ENCODE measurements at places on chromosomes 6 and 20.
A peak's percentile ranks its signal among the peaks of the same experiment; 100 is the strongest.

GRCh38 chr20:10762216-10762615 lies 88.4 kb upstream of the JAG1 start:
- no peak for DNase-seq

GRCh38 chr6:53031281-53031680 lies 33.9 kb upstream of the FBXO9 start:
- no peak for DNase-seq

DNA sequence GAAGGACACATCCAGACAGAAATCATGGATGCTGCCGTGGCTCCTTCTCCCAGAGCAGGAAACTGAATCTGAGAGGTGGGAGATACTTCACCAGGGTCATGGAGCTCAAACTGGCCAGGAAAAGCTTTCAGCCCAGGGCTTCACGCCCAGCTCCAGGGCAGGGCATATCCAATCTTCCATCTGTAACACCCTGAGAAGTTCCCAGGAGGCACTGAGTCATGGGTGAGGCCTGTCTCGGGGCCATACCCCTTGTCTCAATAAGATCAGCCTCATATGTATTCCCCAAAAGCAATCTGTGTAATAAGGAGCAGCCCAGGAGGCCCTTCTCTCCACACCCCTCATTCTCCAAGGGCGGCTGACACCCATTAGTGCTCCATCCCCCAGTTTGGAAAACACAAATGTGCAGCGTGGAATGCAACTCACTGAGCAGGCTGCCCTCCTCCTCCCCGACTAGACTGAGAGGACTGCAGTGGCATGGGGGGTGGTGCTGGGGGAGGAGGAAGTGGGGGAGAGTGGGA lies 439.3 kb upstream of the SULF2 start:
- no peak for DNase-seq

DNA sequence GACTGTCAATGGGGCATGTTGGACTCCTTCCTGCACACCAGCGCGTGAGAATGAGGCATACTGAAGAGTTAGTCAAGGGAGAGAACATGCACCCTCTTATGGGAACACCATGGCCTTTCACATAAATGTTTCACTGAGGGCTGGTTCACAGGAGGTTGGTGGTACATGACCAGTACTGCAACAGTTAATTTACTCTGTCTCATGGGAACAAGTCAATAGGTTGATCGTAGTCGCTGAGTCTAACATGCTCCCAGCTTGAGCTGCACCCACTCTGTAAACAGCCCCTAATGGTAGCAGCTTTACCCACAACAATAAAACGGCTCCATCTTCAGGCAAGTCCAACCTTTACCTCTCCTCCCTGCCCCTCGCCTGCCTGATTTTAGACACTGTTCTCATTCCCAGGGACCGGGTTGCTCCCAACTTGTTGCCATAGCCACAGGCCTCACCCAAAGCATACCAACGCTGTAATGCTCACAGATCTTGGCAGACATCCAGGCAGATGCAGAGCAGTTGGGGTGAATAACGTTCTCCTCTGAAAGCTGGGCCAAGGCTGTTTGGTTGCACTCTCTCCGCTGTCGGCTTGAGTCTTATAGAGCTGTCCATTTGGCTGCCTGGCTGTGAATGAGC lies 111.3 kb downstream of the LY86 start:
- DNase-seq: no peak

GRCh38 chr20:50052550-50053361 lies 60.2 kb downstream of the UBE2V1 start:
- DNase-seq: no peak

DNA sequence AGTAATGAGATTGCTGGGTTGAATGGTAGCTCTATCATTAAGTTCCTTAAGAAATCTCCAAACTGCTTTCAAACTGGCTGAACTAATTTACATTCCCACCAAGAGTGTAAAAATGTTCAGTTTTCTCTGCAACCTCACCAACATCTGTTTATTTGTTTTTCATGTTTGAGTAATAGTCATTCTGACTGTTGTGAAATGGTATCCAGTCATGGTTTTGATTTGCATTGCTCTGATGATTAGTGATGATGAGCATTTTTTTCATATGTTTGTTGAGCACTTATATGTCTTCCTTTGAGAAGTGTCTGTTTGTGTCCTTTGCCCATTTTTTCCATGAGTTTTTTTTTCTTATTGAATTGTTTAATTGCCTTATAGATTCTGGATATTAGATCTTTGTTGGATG lies 24.9 kb downstream of the DEFB125 start:
- DNase-seq: no peak

- DNase-seq: no peak
Measured at GRCh38 chr6:113496166-113496565, 361.0 kb upstream of the MARCKS start.

GRCh38 chr6:44158770-44159228 lies at the start of gene CAPN11:
Gene CAPN11, plus strand, starts transcription at chr6:44158820. Its CDS starts 29 bp downstream, at chr6:44158849.
- DNase-seq: no peak

GRCh38 chr6:158911746-158912480 lies 88.1 kb downstream of the RSPH3 start:
- no peak for DNase-seq

DNA sequence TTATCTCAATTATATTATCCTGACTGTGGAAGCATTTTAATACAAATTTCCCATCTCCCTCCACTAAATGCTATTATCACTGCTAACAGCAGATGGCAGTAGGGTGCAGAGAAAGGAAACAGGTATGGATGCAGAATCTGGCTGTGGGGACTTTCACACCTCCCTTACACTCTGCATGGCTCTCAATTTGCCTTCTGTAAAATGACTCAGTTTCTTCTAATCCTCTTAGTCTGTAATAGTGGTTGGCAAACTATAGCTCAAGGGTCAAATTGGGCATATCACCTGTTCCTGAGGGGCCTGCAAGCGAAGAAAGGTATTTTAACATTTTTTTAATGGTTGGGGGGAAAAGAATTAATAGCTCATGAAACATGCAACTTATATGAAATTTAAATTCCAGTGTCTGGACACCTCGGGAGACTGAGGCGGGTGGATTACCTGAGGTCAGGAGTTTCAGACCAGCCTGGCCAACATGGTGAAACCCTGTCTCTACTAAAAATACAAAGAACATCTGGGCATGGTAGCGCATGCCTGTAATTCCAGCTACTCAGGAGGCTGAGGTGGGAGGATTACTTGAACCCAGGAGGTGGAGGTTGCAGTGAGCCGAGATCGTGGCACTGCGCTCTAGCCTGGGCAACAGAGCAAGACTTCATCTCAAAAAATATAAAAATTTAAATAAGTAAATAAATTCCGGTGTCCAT lies 83.5 kb downstream of the ZMYND8 start:
- DNase-seq: no peak

DNA sequence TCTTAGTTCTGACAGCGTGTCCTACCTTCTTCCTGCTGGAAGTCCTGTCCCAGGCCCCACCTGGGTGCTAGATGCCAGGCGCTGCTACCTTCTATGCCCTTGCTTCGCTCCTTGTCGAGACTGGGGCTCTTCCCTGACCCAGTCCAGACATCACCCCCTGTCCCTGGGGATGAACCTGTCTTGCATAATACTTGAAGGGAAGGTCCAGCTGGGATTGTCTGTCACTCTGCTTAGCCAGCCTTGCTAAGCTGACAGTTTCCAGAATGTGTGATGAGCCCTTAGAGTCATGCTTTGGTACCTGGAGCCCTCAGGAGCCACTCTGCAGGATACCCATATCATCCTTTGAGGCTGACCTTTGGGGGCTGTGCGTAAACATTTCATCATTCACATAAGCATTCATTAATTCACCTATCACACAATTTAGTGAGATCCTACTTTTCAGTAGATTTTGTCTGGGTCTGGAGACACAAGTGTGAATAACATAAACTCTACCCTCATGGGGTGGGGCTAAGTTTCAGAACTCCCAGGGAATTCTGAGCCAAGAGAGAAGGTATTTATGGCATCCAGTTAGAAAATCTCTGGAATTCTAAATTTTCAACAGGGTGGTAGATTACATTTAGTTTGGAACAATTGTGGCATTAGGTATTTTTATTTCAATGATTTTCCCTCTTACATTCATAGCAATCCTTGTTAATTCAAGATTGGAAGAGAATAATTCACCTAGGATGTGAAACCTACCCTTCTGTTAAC lies 151.1 kb upstream of the HDAC2 start:
- DNase-seq: no peak

DNA sequence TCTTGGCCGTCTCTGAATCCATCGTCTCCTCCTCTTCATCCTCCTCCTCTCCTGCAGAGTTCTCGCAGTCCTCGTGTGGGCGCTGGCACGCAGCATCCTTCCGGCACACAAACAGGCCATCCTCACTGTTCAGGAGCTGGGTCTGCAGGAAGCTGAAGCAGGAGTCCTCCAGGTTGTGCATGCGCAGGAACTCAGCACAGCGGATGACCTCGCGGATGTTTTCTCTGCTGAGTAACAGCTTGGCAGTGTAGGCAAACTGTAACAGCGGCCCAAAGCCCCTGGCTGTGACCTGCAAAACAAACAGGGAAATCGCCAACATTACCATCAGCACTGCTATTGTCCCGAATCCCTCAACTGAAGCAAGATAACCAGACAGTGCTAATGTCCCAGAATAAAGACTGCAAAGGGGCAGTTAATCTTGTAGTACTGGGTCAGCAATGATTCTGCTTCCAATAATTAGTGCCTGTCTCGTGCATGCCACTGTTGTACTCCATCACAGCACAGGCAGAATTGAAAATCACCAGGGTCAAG lies 57.4 kb downstream of the GJA10 start:
- DNase-seq: no peak

GRCh38 chr6:108133594-108134179 lies 32.1 kb upstream of the NR2E1 start:
- DNase-seq: no peak

- no peak for DNase-seq
Measured at GRCh38 chr6:166555086-166555485, 31.4 kb downstream of the RAMACL start.

DNA sequence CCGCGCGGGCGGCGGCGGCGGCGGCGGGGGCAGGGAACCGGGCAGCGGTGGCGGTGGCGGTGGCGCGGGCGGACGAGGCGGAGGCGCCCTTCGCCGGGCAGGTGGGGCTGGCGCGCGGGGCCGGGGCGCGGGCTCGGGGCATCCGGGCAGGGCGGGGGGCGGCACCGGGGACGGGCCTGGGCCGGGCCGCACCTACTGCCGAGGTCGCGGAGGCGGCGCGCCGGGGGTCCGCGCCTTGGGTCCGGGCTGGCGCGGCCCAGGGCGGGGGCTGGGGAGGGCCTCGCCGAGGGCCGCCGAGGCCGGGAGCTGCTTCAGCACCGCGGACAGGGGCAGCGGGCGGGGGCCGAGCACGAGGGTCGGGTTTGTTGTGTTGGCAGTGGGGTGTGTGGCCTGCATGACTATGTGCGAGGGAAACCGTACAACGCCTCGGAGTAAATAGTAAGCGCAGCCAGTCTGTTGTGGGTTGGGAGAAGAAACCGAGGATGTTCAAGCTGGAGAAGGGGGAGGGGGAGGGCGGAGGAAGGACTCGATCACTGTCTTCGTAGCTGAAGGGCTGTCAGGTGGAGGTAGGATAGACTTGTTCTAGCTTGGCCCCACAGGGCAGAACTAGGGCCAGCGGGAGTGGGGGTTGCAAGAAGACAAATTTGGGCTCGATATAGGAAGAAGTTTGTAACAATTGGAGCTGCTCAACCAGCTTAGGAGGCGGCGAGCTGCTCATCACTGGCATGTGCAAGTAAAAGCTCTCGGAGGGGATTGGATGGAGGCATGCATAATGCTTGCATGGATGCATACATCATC lies 593 bp downstream of the MMP24 start:
- no peak for DNase-seq

- DNase-seq: no peak
Measured at GRCh38 chr6:136761227-136761922, 30.9 kb downstream of the MAP3K5 start.

GRCh38 chr6:35573495-35574110 lies 60.9 kb upstream of the TULP1 start:
- no peak for DNase-seq

DNA sequence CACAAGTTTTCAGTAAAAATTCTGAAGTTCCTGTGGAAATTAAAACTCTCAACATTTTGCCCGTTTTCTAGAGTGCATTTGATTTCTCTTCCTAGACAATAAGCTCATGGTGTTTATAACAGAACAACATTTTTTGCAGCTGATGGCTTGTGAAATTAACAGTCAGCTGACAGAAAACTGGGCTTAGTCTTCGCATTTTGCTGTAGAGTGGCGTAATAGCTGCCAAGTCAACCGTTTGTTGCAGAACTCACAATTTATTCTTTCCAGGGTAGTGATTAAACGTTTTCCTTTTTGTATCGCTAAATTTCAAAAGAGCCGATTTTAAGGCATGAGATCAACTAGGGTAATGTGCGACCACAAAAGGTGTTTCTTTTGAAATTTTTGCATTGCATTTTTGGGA lies 1.4 kb downstream of the SPO11 start:
- no peak for DNase-seq

DNA sequence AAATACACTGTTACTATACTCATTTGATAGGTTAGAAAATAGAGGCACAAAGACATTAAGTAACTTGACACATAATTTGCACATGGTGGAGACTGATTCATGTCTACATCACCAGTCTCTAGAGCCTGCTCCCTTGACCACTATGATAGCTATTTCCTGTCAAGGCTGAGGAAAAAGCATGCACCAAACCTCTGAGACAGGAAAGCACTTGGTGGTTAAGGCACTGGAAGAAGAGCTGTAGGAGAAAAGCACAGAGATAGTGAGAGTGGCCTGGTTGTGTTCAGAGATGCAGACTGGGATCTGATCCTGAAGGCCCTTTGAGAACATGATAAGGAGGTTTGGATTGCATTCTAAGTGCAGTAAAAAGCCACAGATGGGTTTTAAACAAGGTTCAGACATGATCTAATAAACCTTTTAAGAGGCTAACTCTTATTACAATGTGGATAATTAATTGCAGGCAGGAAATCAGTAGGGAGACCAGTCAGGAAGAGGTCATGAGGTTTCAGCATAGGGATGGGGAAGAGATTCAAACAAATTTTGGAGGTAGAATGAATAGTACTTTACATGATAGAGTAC lies 168.9 kb downstream of the PHF3 start:
- DNase-seq: no peak

DNA sequence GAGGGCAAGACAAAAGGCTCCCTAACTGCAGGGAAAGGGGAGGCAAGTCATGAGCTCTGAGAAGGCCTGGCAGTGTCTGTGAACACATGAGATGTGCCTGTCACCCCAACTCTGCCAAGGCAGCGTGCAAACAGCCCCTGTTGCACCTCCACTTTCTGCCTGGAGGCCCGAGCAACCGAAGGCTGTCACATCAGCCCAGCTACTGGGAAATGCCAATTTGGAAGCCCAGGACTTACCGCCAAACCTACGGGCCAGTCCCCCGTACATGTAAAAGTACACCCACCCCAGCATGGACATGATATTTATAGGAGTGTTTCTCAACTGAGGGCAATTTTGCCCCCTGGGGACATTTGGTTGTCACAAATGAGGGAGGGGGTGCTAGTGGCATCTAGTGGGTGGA lies 27.3 kb upstream of the RPP40 start:
- no peak for DNase-seq

DNA sequence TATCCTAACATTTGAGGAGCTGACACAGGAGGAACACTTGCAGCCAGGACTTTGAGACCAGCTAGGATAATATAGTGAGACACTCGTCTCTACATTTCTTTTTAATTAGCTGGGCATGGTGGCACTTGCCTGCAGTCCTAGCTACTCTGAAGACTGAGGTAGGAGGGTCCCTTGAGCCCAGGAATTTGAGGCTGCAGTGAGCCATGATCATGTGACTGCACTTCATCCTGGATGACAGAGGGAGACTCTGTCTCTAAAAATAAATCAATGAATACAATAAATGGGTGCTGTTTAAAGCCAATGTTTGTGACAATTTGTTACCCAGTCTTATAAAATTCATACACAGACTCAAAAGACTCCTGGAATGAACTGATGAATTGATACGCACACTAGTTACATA lies 1.8 kb upstream of the HLA-G start:
- no peak for DNase-seq

GRCh38 chr6:52063584-52064344 lies 23.6 kb downstream of the PKHD1 start:
- DNase-seq: peak; percentile 25
